ENCODE measurements at places on chromosomes 4 and X.
A peak's percentile ranks its signal among the peaks of the same experiment; 100 is the strongest.

- DNase-seq = no peak
Observed at GRCh38 chr4:38185406-38186144, 225.4 kb downstream of the PTTG2 start.

GRCh38 chr4:41749631-41750039 is 1.1 kb upstream of the PHOX2B start:
- no peak for DNase-seq

- DNase-seq = no peak
Observed at GRCh38 chr4:3532751-3533422, 665 bp upstream of the LRPAP1 start.

DNA sequence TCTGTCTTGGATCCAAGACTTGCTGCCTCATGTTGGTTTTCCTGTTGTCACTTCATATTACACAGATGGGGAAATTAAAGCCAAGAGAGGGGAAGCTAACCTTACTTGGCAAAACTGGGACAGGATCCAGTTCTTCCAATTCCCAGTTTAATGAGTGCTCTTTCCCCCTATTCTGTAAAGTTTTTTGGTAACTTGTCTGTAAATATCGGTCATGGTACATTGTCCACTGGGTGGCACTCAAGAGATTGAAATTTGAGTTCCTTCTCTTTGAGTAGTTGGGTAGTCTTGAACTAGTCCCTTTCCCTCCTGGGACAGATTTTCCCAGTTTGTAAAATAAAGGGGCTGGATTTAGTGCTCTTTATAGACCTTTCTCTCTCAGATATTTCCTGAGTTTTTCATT is 12.4 kb upstream of the EOLA2 start:
- DNase-seq = no peak

- no peak for DNase-seq
Observed at GRCh38 chrX:136203438-136203837, 47.8 kb downstream of the MAP7D3 start.

GRCh38 chr4:24686866-24687692 is 102.7 kb upstream of the DHX15 start:
- no peak for DNase-seq

DNA sequence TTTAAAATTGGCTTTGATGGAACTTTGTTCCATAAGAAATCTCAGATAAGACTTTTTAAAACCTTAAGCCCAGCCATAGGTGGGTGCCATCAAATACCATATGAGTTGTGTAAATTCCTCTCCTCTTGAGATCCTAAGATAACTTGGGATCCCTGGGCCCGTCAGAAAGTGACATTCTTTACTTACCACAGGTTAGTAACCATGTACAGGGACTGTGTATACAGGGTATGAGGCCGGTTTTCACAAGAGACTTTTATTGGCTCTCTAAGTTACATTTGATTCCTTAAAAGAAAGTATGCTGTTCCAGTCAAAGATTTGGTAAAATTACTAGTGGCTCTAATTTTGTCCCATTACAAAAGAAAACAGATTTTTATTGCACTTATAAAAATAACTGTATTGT is 110.1 kb downstream of the APOOL start:
- no peak for DNase-seq

GRCh38 chr4:138021139-138021830 is 220.9 kb downstream of the SLC7A11 start:
- DNase-seq = no peak

DNA sequence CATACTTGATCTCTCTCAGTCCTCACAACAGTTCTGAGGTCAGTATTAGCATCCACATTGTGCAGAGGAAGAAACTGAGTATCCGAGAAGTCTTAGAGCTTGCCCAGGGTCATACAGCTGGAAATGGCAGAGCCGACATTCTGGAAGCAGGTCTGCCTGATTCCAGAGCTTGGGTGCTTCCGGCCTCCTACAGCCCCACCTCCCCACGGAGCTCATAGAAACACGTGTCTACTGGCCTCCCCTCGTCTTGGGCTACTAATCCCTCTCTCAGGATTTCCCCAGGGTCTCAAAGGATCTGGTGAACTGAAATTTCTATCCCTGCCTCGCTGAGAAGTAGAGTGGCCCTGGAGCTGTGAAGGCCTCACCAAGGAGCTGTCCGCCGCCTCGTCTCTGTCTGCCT is 12.0 kb upstream of the KDM5C start:
- no peak for DNase-seq

GRCh38 chr4:183541752-183542040 is 36.8 kb downstream of the ING2 start:
- no peak for DNase-seq

GRCh38 chr4:154858166-154858565 is 77.1 kb downstream of the RBM46 start:
- DNase-seq = no peak

GRCh38 chrX:74160816-74161215 is 143.2 kb upstream of the ZCCHC13 start:
- DNase-seq = no peak

GRCh38 chrX:97389761-97390192 is 506.1 kb downstream of the RPA4 start:
- DNase-seq = no peak

GRCh38 chr4:111838406-111838930 is 306.8 kb upstream of the FAM241A start:
- no peak for DNase-seq

DNA sequence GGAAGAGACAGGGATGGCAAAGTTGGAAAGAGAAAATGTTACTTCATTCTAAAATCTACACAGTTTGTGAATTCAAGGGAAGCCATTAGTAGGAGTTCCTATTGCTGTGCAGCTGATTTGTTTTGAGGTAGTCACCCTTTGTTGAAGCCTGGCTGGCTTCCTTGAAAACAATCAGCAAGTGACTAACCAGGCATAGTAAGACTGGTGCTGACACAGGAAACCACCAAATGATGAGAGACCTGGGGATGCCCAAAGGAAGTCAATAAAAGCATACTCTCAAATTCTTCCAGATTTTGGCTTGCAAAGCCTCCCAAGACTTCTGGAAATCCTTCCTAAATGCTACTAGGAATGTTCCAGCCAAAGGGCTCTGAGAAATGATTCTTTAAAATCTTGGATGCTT is 23.9 kb upstream of the PRDM8 start:
- DNase-seq = peak; percentile 25

- no peak for DNase-seq
Observed at GRCh38 chr4:20318001-20318908, 66.5 kb downstream of the SLIT2 start.

GRCh38 chr4:141511055-141511454 is 125.3 kb upstream of the IL15 start:
- no peak for DNase-seq

DNA sequence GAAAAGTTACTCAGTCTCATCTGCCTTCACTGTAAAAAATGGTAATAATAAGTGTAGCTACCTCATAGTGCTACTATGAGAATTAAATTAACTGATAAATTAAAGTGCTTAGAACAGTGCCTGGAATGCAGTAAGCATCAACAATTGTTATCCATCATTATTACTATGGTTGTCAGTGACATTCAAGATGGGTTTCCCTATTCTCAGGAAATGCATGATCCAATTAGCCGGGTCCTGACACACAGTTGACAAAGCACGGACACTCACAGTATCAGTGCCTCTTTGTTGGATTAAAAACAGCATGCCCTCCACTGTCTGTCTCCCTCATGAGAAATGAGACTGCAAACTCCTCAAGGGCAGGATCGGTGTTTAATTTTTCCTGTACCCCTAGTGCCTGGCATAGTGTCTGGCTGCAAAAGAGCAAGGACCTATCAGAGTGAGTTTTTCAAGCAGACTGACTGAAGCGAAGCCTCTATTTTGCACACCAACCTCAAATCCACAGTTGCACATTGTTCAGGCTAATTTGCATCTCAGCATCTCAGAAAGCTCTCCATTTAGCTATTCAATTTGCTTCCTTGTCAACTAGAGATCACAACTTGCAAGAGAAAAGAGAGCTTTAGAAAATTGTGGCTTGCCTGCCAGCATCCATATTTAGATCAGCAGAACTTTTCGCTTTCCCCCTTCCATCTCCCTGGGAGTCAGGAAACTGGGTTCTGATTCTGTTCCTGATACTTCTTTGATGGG is 122.9 kb downstream of the LDB2 start:
- DNase-seq = no peak

GRCh38 chrX:31649201-31649600 is 577.4 kb upstream of the FTHL17 start:
- no peak for DNase-seq

- DNase-seq = no peak
Observed at GRCh38 chr4:96035727-96036126, 195.8 kb downstream of the PDHA2 start.

GRCh38 chr4:163495900-163496299 is 1.4 kb downstream of the TMA16 start:
- no peak for DNase-seq

DNA sequence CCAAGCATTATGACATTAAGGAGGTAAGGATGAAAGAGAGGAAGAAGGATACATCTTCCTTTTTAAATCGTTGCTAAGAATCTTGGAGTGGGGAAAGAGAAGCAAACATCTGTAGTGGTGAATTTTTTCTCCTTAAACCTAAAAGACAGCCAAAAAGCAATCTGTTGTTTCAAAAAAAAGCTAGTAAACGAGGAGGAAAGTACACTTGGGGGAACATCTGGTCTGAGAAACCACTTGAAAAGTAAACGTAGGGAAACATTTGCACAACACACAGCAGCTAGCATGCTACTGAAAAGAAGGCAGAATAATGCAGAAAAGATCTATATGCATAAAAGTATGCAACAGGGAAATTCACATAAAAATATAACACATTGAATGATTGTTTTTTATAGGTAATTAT is 1485.6 kb downstream of the PCDH19 start:
- no peak for DNase-seq

DNA sequence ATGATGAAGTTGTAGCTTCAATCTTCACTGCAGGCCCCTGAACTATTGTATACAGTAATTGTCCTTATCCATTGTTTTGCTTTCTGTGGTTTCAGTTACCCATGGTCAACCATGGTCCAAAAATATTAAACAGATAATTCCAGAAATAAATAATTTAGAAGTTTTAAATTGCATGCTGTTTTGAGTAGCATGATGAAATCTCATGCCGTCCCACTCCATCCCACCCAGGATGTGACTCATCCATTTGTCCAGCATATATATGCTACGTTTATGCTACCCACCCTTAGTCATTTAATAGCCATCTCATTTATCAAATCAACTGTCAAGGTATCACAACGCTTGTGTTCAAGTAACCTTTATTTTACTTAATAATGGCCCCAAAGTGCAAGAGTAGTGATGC is 34.5 kb downstream of the IQCM start:
- no peak for DNase-seq

- DNase-seq = no peak
Observed at GRCh38 chr4:87973283-87974169, 2.0 kb upstream of the SPP1 start.

GRCh38 chr4:85779165-85779564 is 304.2 kb downstream of the ARHGAP24 start:
- no peak for DNase-seq

DNA sequence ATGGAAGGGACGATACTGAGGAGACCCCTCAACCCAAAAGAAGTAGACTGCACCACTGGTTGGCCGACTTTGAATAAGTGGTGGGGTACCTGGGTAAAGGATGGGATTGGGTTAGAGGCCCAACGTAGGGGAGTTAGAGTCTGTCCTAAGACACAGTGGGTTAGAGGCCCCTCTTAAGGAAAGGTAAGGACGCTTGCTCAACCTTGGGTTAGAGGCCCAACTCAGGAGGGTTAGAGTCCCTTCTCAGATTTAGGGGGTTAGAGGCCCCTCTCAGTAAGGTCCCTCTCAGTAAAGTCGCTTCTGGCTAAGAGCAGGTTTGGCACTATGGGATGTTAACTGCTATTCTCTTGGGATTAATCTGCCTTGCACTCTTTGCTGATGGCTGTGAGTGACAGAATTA is 81.3 kb downstream of the ACOX3 start:
- DNase-seq = no peak

DNA sequence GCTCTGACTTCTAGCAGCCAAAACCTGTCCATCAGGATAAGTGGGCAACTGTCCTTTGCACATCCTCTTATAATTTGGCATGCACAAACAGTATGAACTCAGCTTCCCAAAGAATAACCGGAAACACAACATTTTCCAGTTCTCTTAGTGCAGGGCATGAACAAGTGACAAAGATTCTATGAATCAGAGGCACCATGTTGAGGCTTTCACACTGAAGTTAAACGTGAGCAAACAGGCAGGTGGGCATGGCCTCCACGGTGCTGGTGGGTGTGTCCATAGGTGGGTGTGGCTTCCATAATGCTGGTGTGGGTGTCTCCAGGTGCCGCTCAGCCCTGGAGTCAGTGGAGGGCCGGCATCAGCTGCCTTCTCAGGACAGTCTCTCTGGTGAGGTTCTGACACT is 196.5 kb downstream of the SMIM20 start:
- DNase-seq = no peak

GRCh38 chrX:103461156-103461555 is 58.1 kb downstream of the RAB40A start:
- no peak for DNase-seq

DNA sequence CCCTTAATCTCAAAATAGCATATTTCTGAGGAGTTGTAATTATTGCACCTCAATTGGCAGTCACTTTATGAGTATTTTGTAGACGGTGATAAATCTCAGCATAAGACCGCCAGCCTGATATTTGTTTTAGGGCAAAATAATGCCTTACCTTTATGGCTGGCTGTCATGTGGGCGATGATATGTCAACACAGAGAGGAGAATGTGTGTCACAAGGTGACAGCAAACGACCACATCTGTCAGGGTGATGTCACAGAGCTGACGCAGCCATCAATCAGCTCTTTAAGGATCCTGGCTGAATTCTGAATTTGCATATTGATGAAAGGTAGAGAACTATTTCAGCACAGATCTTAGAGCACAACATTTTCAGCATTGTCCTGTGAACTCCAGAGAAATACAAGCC is 209.7 kb downstream of the CEP135 start:
- DNase-seq = no peak

GRCh38 chrX:153926858-153927671 is 1.0 kb upstream of the ARHGAP4 start:
- peak; percentile 49 for DNase-seq

DNA sequence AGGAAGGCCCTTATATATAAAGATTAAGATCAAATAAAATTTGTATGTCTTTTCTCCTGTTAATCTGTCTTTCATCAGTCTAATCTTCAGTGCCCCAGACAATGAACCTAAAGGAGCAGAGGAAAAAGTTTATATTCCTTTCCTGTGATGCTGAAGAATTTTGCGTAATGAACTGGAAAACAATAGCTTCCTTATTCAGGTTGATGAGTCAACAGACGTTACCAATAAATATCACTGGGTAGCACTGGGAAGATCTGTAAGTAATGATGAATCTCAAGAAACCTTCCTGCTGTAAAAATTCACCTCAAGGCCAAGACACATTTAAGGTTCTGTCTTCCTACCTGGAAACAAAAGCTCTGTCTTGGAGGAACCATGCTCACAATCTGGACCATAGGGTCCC is 25.5 kb downstream of the CDKN2AIP start:
- no peak for DNase-seq

DNA sequence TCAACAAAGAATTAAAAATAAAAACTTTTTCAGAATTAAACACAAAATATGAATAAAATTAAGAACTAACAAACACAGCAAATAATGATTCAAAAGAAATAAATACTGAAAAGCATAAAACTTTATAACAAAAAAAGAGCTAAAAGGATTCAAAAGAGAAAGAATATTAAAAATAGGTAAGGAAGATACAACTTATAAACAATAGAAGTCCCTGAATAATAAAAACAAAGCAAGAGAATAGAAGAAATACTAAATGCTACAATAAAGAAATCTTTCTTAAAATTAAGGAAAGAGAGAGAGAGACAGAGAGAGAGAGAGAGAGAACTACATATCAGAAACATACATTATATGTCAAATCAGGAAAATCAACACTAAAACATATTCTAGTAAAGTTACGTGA is 619.9 kb upstream of the SLIT2 start:
- DNase-seq = no peak

- no peak for DNase-seq
Observed at GRCh38 chr4:99403380-99404184, 31.6 kb downstream of the ADH7 start.

All from stimulated activated CD8-positive, alpha-beta memory T cell treated with anti-CD3 and anti-CD28 coated beads, Interleukin-4, amount 100 ng/mL, for 1 hour (primary cell).